ENCODE measurements at places on chromosomes 5 and 9.

DNA sequence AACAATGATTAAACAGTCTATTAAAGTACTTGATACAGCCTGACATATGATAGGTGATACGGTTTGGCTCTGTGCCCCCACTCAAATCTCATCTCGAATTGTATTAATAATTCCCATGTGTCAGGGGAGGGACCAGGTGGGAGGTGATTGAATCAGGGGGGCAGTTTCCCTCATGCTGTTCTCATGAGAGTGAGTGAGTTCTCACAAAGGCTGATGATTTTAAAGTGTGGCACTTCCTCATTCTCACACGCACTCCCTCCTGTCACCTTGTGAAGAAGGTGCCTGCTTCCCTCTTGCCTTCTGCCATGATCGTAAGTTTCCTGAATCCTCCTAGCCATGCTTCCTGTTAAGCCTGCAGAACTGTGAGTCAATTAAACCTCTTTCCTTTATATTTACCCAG, 40.1 kb upstream of the TARS1 start:
- DNase-seq: no peak

DNA sequence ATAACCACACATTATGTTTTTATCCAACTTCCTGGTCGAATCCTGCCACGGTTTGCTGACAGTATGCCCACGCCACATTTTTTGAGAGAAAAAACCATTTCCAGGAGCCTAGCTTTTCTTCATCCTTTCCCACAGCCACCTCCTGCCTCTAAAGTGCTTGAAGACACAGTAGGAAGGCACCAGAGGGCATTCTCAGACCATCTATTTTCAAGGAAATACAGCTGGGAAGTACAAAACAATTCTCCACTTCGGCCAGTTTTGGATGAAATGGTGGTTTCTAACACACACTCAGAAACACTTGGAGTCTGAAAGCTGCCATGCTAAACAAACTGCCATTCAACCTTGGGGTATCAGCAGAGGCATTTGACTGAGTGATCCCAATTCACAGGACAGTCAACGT, 86.3 kb upstream of the RPS23 start:
- DNase-seq: no peak

DNA sequence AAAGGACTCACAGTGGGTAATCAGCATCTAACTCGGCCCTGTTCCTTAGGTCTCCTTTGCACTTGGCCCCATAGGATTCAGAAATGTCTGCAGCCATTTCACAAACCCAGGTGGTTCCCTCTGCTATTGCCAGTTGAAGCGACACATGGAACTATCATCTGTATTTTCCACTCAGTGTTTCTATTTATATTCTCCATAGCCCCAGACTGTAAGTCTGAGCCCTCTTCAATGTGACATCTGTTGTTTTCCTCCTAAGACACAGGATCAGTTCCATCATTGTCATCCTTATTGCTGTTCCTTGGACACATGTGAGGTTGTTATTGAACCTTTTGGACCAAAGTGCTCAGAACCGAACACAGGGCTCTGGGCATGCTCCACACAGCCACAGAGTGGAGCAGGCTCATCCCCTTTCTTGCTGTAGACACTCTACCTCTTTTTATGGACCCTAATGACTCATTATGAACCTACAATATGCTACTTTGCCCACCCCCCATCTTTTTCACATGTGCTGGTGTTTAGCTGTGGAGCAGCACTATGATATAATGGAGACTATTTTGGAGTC, 36.4 kb downstream of the GARNL3 start:
- no peak for DNase-seq

GRCh38 chr5:66345281-66345680, 201.2 kb downstream of the SREK1 start:
- no peak for DNase-seq

GRCh38 chr9:80602291-80602690, 1030.5 kb downstream of the TLE4 start:
- DNase-seq: no peak

DNA sequence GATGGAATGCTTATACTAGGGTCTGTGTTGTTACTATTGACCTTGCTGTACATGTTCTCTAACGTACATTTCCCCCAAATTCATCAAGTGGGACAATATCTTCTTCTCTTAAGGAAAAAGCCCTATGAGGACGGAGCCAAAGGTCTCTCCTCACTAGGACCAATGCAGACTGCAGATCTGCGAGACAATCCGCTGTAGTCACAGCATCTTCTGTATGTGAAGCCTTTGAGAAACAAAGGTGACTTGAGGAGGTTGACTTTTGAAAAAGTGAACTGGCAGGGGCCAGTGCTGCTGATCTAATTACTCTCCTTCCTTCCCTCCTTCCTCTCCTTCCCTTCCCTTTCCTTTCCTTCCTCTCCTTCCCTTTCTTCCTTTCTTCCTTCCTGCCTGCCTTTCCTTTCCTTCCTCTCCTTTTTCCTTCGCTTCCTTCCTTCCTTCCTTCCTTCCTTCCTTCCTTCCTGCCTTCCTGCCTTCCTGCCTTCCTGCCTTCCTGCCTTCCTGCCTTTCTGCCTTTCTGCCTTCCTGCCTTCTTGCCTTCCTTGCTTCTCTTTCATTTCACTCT, 71.1 kb upstream of the BASP1 start:
- no peak for DNase-seq

GRCh38 chr5:68770551-68770950, 323.3 kb upstream of the SLC30A5 start:
- DNase-seq: no peak

GRCh38 chr5:170579601-170580000, 75.8 kb downstream of the KCNIP1 start:
- DNase-seq: no peak

GRCh38 chr5:30100148-30100713, 1093.3 kb upstream of the CDH6 start:
- no peak for DNase-seq

DNA sequence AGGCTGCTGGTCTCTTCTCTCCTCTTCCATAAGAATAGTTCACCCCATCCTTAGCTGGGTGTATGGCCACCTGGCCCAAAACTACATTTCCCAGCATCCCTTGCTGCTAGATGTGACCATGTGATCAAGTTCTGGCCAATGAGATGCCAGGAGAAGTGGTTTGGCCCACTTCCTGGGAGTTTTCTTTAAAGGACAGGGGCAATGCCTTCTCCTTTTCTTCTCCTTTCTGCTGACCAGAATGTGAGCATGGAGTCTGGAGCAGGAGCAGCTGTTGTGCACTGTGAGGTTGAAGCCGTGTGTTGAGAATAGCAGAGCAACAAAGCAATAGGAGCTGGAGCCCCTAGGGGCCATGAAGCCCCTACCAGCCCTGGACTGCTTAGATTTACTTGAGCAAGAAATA, 36.8 kb downstream of the C9orf50 start:
- peak; percentile 75 for DNase-seq

DNA sequence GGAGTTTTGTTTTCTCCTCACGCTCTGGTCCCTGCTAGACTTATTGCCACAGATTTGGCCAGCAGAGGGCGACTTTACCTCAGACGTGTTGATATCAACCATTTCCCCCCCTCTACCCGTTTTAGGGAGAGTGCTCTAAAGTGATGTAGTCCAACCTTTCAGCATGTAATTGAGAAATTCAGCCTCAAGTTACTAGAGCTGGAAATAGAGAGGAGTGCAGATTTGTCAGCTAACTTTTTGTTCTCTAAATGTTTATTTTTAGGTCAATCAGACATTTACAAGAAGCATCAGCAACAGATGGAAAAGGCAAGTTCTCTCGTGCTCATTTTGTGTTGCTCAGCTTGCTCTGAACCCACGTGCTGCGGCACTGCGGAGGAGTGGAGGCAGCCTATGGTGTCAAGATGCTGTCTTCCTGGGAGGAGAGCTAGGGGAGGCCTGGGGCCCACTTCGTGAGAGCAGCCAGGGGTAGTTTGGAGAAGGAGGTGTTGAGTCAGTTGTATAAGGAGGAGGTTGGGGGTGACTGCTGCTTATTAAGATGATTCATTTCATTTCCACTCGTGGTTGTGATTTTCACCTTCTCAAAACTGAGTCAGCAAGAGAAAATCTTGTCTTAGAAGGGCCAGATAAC, 53.6 kb downstream of the GPR107 start:
- peak; percentile 67 for DNase-seq

GRCh38 chr5:170166101-170166500, 60.4 kb downstream of the FOXI1 start:
- DNase-seq: no peak

DNA sequence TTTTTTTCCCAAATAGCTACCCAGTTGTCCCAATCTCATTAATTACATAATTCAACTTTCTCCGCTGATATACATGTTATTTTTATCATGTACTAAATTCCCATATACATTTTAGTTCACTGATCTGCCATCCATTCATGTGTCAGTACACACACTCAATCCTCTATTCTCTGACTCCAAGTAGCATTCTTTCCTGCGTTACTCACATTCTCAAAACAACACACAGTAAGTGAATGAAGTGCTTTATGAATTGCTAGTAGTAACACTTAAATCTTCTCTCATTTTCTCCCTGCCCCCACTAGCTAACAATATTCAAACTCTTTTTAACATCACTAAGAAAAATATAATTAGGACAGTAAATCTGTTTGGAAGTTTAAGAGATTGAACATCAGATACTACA, 8.9 kb downstream of the ZNF366 start:
- DNase-seq: no peak

- DNase-seq: no peak
Observed at GRCh38 chr9:104851546-104851920, 76.4 kb downstream of the ABCA1 start.

GRCh38 chr9:130962418-130963316, 23.6 kb upstream of the FIBCD1 start:
- peak; percentile 89 for DNase-seq

- peak; percentile 48 for DNase-seq
Observed at GRCh38 chr5:150599917-150600511, 40.4 kb upstream of the SYNPO start.

DNA sequence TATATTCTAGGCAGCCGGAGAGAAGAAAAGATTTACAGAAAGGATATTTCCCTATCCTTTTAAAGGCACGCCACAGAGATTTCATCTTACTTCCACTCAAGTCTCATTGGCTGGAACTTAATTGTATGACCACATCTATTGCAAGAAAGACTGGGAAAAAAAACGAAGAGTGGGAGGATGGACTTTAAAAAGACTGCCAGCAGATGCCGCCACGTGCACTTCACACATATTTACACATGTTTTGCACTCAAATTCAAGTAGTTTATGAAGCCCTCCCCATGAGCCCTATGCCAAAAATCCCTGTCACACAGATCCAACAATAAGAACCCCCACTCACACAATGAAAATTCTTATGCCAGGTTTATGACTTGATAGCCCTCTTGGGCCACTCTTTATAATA, 138.5 kb upstream of the TYRP1 start:
- DNase-seq: no peak

- no peak for DNase-seq
Observed at GRCh38 chr5:76532052-76532451, 91.2 kb downstream of the F2RL2 start.

- DNase-seq: peak; percentile 20
Observed at GRCh38 chr9:100322954-100323536, 29.7 kb downstream of the TEX10 start.

GRCh38 chr5:8848366-8848765, 697.5 kb downstream of the SEMA5A start:
- no peak for DNase-seq

GRCh38 chr9:134175291-134175807, 11.0 kb upstream of the RNU6ATAC start:
- DNase-seq: no peak

DNA sequence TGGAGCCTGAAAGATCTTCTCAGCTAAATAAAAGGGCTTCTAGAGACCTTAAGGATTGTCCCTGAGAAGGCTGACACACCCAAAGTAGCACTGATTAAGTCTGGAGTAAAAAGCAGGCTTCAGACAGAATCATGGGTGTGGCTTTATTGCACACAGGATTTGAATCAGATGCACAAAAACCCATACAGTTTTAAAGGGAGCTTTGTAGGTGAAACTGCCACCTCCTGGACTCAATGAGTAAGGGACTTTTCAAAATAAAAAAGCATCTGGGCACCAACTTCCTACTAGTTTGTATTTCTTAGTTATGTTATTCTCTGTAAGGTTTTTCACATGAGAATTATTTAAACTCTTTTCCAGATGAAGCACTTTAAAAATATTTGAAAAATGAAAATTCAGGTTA, 129.4 kb downstream of the EDIL3 start:
- DNase-seq: peak; percentile 26

- no peak for DNase-seq
Observed at GRCh38 chr9:86350006-86350760, 4.0 kb downstream of the TUT7 start.

DNA sequence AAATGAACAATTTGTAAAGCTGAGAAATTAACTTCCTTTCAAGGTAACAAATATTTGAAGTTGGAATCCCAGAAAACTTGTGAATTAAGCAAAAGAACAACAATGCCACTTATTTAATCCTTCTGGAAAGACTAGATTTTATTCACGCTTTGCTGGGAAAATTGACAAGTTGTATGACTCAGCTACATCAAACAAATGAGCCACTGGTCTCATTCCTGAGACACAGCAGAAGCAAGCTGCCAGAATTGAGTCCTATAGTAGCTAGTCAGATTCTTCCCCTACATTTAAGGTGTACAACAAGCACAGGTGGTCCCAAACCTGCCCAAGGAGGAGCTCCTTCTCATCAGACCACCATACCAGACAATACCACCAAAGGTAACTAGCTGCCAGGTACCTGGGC, 280.7 kb downstream of the SPOCK1 start:
- DNase-seq: no peak

Data from fibroblast of skin of left quadriceps (primary cell).